ENCODE measurements at places on chromosomes 1 and 21.

- no peak for DNase-seq
Observed at GRCh38 chr1:199109160-199109559, 470.3 kb downstream of the PTPRC start.

DNA sequence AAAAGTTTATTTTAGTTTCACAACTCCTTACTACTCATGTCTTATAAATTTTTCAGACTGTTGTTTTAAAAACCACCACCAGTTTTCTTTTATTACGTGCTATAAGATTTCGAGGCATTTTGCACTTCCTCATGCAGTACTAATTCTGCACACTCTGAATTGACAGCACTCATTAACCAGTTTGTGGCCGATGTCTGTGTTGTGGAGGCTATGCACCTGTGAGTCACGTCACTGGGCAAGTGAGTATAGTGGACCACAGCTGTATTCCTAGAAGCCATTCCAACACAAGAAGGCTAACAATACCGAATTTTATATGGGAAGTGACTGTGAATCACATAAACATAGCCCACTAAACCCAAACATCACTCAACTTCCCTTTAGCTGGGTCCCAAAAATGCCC is 21.0 kb upstream of the SPATA6 start:
- DNase-seq = peak; percentile 62

DNA sequence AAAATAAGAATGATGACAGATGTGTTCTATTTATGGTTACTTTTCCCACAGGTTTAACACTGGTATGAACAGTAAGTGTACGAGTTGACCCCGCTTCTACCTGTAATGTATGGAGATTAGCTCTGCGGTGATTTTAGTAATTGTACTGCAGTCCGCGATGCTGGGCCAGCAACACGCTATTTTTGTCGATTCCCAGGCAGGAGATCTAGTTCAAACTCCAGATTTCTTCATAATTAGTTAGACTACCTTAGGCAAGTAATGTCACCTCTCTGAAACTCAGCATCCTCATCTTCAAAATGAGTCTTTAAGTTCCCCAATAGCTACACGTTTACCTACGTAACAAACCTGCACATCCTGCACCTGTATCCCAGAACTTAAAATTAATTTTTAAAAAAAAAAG is 21.5 kb downstream of the TP53BP2 start:
- no peak for DNase-seq

GRCh38 chr1:88742531-88742930 is 58.5 kb downstream of the PKN2 start:
- no peak for DNase-seq

GRCh38 chr1:49723662-49724061 is 300.1 kb downstream of the AGBL4 start:
- DNase-seq = no peak

DNA sequence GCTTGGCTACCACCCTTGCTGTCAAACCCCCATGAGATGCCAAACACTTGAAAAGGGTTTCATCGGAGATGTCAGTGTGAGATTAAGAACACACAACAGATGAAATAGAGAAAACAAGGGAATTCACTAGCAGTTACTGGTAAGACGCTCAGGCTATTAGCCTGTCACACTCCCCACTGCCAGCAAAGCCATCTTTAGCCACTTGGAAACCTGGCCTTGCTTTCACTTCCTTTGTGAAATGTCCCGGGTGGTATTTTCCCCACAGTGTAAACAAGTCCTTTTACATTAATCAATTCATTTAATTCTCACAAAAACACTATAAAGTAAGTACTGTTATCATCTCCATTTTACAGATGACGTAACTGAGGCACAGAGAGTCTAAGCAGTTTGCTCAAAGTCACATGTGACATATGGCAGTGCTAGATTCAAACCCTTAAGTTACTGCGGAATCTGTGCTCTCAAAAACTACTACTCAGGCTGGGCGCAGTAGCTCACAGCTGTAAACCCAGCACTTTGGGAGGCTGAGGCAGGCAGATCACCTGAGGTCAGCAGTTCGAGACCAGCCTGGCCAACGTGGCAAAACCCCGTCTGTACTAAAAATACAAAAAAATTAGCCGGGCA is 32.7 kb upstream of the KHDRBS1 start:
- no peak for DNase-seq

DNA sequence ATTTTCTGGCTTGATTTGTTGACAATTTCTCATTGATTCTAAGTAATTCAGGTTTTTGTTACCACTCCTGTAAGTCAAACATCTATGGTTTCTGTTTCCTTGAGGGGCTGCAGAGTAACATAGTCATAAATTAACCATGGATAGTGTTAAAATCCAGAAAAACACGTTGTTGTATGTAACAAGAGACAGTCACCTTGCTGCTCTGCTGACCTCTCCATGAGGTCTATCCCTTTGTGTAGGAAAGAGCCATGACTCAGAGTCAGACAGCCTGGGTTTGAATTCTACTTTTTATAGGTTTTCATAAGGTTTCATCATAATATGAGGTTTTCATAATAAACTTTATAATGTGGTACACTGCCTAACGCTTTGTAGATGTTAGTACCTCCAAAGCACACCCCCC is 27.6 kb upstream of the NBL1 start:
- peak; percentile 73 for DNase-seq

DNA sequence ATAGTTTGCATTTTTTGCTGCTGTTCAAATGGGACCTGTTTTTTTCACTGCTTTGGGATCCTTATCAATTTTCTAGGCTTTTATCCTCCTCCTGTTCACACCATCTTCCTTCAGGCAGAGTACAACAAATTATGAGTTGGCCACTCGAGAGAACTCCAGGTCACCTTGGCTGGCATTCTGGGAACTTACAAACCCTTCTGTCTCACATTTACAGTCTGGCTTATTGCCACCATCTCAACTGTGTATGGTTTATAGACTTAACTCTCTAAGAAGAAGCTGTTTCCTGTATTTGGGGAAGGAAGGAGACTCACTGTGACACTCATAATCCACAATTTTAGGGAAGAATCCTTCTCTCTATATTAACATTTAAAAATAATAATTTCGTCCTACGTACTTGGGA is 5.4 kb upstream of the ZNF691 start:
- DNase-seq = no peak

DNA sequence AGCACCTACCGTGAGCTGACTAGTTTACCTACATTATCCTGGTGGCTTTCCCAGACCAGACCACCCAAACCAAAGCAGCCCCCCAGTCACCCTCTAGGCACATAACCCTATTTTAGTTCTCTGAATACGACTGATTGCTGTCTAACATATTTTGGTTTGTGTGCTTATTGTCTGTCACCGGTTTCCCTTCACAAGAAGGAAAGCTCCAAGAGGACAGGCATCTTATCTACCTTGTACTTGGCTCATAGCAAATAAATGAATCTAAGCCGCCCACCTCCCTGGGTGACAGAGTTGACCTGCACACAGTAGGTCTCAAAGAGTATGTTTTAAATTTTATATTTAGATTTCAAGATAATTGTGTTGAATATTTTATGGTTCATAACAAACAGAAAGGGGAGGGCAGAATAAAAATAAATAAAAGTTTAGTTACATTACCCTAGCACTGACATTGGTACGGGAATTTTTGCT is 904 bp upstream of the PRDX6 start:
- DNase-seq = no peak

DNA sequence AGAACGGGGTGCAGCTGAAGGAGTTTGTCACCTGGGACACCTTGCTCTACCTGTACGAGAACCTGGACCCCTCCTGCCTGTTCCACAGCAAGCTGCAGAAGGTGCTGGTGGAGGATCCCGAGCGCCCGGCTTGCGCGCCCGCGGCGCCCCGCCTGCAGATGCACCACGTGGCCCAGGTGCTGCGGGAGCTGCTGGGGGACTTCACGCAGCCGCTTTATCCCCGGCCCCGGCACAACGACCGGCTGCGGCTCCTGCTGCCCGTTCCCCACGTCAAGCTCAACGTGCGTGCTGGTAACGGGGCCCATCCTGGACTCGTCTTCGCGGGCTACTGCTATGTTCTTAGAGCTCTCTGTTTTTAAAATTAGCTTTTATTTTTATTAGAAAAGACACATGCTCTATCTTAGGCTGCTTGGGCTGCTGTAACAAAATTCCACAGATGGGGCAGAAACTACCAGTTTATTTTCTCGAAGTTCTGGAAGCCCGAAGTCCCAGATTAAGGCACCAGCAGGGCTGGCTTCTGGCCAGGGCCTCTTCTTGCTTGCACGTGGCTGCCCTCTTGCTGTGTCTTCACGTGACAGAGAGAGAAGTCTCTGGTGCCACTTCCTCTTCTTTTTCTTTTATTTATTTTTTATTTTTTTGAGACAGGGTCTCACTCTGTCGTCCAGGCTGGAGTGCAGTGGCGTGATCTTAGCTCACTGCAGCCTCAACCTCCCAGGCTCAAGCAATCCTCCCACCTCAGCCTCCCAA is 38.1 kb downstream of the TRPM2 start:
- DNase-seq = no peak

GRCh38 chr1:10788592-10789006 is 7.8 kb downstream of the CASZ1 start:
- DNase-seq = no peak

DNA sequence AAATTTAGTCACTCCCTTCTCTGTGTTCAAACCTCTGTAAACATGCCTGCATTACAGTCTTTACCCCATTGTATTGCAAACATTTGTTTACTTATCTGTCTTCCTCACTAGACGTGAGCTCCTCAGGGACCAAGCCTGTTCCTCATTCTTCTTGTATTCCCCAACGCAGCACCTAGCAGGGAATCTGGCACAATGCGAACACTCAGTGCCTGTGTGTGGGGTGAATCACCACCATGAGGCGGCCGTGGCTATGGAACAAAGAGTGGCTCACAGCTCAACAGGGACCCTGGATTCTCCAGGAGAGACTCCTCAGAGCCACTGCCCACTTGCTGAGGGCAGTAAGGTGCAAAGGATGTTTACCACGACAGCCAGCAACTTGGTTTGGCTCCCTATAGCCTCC is 95.9 kb downstream of the DDX20 start:
- DNase-seq = no peak

GRCh38 chr1:92786111-92786901 is 1.4 kb upstream of the EVI5 start:
- no peak for DNase-seq

GRCh38 chr1:6771441-6771769 is 13.8 kb upstream of the CAMTA1 start:
- no peak for DNase-seq

DNA sequence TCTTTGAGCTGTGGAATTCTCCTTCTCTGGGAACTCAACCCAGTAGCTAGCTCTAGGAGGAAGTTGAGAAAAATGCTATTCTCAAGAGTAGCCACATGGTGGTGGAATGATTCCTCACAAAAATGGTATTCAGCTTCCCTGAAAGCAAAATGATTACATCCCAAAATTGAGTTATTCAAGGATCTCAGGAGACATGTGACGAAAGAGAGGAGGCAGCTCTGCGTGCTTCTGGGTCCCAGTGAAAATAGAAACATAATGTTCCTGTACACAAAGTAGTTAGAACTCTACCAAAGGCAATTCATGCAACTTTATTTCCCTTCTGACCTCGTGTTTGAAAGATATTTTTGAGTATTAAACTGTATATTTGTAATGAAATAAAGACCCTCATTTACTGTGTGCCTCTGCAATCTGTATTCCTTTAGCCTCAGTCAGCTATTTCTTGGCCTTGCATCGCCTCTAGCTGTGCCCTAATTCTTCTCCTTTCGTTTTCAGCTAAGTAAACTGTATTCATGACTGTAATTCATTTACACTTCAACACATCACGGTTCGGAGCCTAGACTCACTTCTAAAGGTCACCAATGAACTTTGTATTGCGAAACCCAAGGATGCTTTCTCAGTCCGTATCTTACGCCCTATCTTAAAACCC is 167.3 kb downstream of the FASLG start:
- peak; percentile 87 for DNase-seq

GRCh38 chr1:38031513-38031866 is 15.1 kb downstream of the POU3F1 start:
- DNase-seq = no peak

- DNase-seq = no peak
Observed at GRCh38 chr1:168763031-168763430, 34.0 kb upstream of the DPT start.

- DNase-seq = no peak
Observed at GRCh38 chr21:44760376-44760775, 41.2 kb downstream of the UBE2G2 start.

GRCh38 chr21:8998946-8999681 is 1522.3 kb upstream of the TPTE start:
- no peak for DNase-seq

DNA sequence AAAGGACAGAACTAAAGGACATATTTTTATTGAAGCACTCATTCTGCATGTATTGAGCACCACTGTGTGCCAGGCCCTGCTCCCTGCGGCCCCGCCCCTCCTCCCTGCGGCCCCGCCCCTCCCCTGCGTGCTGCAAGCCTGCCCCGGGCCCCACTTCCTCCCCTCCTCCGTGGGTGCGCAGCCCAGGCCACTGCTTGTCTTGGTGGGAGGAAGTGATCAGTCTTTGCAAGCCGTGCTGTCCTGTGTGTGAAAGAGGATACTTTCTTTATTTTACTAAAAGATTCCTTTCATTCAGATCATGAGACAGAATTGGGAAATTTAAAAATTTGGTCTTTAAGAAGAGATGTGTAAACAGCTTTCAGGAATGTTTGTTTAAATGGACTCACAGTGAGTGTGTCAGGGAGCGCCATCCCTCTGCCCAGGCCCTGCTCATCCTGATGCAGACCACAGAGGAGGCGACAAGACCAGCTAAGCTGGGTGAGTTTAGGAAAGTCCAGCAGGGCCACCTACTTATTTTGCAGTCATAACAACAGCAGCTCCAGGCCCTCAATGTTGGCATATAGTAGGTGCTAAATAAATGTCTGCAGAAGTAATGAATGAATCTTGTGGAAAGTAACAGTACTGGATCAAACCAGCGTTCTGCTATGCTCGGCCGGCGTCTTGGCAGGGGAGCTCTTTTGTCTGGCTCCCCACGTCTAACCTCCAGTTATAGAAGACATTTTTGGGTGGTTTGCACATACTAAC is 88.3 kb upstream of the SELENON start:
- peak; percentile 45 for DNase-seq

DNA sequence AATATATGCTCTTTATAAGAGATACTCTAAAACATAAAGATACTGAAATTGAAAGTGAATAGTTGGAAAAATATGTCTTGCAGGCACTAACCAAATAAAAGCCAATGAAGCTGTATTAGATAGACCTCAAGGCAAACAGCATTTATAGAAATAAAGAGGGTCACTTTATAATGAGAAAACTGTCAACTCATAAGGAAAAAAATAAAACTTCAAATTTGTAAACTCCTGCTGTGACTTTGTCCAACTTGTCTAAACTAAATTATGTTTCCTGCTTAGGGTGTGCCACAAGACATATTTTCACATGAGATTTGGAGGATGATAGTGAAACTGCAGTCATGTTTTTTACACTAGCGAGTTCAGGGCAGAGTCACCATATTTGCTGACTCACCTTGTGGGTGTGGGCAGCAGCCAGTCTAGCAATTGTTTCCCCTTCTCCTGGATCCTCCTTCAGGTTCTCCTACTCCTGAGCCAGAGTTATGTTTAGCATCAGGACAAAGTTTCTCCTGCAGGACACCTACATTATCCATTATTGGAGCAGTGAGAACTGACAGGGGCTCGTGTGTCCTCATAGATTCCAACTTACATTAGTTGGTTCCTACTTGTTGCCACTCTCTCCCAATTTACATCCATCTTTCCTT is 43.8 kb downstream of the CD53 start:
- DNase-seq = peak; percentile 32

All from fibroblast of lung (primary cell).